ENCODE measurements at places on chromosomes 13 and 19.

- DNase-seq, result no peak
These were observed 169.4 kb upstream of the CSNK1A1L start for GRCh38 chr13:37274569-37275497.

- DNase-seq, result no peak
These were observed 112.5 kb upstream of the KL start for GRCh38 chr13:32903720-32904119.

DNA sequence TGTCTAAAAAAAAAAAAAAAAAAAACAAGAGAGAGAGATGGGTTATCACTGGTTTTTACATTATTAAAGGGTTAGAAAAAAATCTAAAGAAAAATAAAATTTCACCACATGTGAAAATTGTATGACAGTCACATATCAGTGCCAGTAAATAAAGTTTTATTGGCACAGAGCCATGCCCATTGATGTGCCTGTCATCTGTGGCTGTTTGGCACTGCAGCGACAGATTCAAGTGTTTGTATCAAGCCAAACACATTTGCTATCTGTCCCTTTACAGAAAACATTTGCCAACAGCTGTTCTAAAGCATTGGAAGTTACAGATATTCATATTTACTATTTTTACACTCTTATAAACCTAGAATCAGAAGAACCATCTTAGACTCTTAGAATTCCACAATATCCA is 16.3 kb downstream of the FCHO1 start:
- DNase-seq, result no peak

DNA sequence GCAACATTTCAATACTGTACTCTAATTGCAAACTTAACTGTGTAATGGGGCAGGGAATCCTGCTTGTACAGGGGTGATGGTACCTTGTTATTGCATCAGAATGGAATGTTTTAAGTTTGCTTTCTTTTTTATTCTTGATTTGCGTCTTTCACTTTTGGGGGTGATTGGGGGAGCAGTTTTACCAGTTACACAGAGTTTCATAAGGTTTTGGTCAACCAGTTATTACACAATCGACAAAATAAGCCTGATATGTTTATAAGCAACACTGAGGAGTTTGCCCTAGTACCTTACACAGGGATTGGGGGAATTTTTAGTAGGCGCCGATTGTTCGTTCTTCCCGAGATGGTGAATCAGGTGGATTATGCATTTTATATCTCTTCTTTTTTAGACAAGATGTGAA is 2.7 kb downstream of the KLF5 start:
- DNase-seq, result no peak

DNA sequence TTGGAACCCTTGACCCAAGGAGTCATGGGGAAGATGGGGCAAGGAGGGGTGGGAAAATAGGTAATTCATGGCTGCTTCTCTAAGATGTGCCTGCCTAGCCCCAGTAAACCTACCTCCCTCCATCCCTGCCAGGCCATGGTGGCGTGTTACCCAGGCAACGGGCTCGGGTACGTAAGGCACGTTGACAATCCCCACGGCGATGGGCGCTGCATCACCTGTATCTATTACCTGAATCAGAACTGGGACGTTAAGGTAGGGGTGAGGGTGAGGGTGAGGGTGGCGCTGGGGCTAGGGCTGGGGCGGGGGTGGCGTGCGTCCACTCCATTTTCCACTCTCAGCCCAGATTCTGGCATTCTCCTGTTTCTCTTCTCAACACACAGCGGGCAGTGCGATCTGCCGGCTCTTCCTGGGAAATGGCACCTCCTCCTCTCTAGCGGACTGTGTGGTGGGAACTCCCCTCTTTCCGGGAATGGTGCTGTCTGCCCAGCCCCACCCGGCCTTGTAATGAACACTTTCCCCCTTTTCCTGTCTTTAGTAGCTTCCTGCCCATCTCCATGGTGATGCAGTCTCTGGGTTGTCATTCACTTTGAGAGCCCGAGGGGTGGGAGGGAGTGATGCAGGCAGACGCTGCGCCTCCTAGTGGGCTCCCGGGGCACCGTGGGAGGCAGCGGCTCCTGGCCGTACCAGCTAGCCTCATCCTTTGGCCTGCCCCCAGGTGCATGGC is 7.6 kb downstream of the EGLN2 start:
- DNase-seq, result peak; percentile 90

DNA sequence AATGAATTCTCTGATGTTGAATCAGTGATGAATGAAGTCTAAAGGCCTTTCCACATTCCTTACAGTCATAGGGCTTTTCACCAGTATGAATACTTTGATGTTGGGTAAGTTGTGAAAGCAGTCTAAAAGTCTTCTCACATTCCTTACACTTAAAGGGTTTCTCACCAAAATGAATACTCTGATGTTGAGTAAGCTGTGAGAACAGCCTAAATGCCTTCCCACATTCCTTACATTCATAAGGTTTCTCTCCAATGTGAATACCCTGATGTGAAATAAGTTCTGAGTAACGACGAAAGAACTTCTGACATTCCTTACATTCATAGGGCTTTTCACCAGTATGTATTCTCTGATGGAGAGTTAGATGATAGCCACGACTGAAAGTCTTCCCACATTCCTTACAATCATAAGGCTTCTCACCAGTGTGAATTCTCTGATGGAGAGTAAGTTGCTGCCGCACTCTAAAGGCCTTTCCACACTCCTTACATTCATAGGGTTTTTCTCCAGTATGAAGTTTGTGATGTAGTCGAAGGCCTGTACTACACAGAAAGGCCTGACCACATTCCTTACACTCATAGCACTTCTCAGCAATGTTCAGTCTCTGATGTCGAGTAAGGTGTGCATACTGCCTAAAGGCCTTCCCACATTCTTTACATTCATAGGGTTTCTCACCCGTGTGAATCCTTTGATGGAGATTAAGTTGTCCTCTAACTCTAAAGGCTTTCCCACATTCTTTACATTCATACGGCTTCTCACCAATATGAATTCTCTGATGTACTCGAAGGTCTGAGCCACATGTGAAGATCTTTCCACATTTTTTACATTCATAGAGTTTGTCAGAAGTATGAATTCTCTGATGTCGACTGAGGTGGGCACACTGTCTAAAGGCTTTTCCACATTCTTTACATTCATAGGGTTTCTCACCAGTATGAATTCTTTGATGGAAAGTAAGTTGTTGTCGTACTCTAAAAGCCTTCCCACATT is 19.9 kb downstream of the ZFP30 start:
- DNase-seq, result peak; percentile 23

- DNase-seq, result no peak
These were observed 130.9 kb downstream of the ZDHHC20 start for GRCh38 chr13:21328201-21328600.

GRCh38 chr13:37481011-37481884 is 117.3 kb downstream of the POSTN start:
- no peak for DNase-seq

GRCh38 chr13:30510811-30511371 is 45.2 kb upstream of the HMGB1 start:
- DNase-seq, result no peak

- no peak for DNase-seq
These were observed 7.4 kb upstream of the PPP5C start for GRCh38 chr19:46339446-46339845.

DNA sequence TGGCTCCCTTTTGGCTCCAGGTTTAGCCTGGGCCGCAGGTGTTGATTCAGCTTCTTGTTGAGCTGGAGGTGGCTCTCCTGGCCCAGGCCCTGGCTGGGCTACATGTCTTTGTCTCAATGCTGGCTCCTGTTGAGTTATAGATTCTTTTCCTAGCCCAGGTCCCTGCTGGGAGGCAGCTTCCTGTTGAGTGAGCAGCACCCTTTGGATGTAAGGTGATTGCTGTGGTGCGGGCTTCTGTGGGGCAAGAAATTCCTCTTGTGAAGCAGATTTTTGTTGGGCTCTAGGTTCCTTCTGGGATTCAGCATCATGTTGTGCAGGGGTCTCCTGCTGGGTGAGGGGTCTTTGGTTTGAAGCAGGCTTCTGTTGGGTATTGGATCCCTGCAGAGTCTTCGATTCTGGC is 545 bp downstream of the LIPE start:
- no peak for DNase-seq

DNA sequence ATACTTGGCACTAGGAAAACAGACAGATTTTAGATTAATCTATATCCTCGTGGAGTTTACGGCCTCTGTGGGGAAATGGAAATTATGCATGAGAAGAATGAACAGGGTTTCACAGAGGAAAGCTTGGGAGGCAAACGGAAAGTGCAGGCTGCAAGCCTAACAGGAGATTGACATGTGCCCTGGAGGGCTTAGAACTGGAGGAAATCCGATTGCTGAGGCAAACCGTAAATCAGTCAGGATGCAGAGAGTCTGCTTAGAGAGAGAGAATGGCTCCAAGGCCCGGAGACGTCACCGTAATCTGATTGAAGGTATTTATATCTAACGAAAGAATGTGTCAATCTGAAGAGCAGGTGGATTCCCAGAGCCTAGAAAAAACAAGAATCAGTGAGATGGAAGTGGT is 143.2 kb downstream of the KATNAL1 start:
- no peak for DNase-seq

DNA sequence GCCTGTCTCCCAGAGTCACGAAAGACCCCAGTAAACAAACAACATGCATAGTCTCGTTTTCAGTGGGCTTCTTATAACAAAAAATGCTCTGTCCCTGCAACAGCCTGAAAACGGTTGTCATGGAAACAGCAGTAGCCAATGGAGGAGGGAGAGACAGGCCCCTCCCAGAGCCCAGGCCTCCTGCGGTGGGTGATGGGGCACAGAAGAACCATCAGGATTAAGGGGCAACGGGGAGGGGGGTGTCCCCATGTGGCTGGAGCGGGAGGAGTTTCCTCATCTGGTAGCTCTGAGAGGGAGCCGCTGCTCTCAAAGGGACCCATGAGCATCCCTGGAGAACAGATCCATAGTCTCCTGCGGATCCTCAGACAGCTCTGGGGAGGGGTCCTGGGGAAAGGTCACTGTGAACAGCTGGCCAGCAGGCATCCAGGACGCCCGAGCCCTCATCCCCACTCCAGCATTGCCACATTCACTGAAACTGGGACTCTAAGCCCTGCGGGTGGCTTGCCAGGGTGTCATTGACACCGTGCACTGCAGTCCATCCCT is 37.5 kb upstream of the PNMA8B start:
- no peak for DNase-seq

- DNase-seq, result no peak
These were observed at the start of gene KCTD15 for GRCh38 chr19:33796164-33796875. Gene KCTD15 (plus strand): TSS chr19:33796870. CDS start chr19:33800455, 3,585 bp downstream.

GRCh38 chr19:18348171-18348570 is 7.8 kb downstream of the PGPEP1 start:
- DNase-seq, result no peak

DNA sequence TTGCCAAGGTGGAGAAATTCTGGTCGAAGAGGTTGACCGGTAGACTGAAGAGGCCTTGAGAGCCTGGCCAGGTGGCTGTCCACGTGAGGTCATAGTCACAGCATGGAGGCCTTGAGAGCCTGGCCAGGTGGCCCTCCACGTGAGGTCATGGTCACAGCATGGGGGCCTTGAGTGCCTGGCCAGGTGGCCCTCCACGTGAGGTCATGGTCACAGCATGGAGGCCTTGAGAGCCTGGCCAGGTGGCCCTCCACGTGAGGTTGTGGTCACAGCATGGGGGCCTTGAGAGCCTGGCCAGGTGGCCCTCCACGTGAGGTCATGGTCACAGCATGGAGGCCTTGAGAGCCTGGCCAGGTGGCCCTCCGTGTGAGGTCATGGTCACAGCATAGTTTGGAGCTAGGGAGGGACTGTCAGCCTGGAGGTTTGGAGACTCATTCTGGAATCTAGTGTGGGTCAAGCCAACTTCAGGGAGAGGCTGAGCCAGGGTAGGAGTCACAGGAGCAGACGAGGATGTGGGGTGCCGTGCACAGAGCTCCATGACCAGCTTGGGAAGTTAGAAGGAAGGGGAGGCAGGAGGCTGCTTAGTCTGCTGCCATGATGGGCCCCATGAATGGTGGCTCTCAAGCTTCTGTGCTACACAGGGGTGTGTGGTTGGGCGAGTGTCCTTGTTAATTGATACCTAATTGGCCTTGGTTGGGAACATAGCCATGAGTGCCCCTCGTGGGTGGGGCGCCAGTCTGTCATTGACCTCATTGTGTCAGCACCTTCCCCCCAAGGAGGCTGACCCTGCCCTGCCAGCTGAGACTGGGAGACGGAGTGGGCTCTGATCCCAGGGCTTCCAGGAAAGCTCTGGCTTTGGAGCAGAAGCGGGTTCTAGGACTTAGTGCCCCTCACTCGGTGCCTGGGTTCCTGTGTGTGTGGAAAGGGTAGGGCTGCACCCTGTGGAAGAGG is 4.0 kb downstream of the LENG9 start:
- no peak for DNase-seq

DNA sequence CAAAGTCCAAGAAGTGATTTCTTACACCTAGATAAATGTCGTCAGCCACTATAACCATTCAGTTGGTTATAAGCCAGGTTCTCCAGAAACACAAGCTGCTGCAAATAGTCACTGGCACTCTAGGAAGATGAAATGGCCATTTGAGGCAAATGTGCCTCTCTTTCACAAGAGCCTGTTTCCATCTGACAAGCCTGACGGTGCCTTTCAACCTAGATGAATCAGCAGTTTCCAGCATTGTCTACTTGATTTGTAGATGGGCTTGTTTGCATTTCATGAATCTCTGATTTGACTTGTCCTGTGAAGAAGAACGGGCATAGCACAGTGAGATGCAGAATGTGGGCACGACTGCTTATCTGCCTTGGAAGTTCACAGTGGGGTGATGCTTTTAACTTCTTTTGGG is 327.2 kb downstream of the LMO7 start:
- DNase-seq, result no peak

DNA sequence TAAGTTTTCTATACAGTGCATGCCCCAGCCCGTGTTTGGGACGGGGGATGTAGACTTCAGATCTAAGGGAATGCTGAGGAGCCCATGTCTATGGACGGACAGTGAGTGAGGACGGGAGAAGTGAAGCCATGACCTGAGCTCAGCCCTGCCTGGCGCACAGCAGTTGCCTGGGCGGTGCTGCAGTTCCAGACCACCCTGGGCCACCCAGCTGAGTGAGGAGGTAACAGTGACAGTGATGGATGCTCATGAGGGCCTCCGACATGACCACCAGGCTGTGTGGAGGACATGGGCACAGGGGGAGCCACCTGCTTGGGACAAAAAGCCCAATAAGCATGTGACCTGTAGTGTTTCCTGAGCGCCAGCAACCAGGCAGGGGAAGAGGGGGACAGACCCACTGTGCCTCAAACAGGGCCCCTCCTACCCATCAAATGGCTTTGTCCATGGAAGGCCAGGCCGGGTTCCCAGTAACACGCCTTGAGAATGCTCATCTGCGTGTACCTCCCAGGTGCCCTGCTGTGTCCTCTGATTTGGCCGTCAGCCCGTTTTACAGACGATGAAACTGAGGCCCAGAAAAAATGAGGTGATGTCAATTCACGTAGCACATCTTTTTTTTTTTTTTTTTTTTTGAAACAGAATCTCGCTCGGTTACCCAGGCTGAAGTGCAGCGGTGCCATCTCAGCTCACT is 22.6 kb downstream of the NOSIP start:
- DNase-seq, result no peak

DNA sequence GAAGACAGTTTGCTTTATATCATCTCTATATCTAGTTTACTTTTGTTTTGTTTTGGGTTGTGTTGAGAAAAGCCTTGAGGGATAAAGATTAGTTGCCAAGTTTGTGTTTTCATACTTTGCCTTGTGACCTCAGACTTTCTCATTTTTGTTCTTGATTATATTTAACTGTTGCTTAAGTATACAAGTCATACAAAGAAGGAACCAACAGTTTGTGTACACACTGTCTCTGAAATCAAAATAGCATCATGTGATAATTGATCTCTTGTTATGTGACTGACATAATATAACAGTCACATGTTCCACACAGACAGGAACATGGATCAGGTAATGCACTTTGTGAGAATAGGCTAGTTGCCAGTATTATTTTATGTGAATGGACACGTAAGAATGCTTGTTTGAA is 70.8 kb downstream of the SHISA2 start:
- no peak for DNase-seq

- no peak for DNase-seq
These were observed 8.7 kb downstream of the ZNF71 start for GRCh38 chr19:56603829-56604228.

Data from A549 (cell line).